ENCODE measurements at places on chromosomes 7 and 10.

DNA sequence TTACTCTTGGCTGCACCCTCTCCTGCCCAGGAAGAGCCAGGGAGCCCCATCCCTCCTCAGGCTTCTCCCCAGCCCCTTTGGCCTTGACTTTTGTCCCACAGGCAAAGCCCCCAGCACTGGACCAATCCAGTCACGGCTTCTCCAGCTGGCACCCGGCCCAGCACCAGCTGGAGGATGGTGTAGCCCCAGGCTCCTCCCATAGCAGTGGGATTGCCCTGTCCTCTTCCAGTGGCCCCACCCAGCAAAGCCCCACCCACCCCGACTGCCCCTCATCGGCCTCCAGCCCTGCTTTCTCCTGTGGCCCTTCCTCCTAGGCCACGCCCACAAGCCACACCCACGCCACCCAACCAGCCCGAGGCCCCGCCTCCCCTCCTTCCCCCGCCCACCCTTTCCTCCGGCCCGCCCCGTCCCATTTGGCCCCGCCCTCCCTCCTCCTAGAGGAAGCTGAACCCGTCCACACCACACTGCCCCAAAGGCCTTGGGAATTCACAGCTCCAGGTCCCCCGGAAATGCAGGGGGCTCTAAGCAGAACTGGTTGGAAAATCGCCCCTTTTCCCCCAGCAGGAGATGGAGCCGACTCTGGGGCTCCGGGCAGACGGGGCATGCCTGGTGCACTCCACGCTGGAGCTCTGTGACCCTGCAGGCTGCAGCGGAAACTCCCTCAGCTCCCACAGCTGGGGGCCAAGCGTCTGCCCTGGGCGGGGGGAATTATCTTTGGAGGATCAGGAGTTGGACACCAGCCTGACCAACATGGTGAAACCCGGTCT is 25.2 kb downstream of the GET4 start:
- DNase-seq, result peak; percentile 84

- no peak for DNase-seq
Observed at GRCh38 chr10:5828725-5829124, 15.5 kb upstream of the GDI2 start.

DNA sequence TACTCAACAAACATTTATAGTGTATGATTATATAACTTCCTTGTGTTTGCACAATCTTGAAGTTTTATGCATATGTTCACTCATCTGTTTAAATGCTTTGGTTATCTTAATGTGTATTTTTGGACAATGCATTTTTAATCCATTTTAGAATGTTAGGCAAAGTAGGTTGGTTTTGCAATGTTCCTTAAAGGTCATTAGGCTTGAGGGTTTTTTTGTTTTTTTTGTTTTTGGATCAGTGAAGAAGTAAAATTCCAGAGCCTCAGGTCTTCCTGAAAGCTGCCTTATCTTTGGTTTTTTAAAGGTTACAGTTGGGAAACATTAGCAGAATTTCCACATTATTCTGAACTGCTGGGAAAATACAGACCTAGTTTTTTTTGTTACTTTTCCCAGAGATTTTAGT is 12.8 kb downstream of the MDFIC start:
- no peak for DNase-seq

- DNase-seq, result no peak
Observed at GRCh38 chr10:50857579-50857978, 27.8 kb downstream of the A1CF start.

- DNase-seq, result peak; percentile 46
Observed at GRCh38 chr10:47261121-47261520, 38.9 kb upstream of the GDF10 start.

DNA sequence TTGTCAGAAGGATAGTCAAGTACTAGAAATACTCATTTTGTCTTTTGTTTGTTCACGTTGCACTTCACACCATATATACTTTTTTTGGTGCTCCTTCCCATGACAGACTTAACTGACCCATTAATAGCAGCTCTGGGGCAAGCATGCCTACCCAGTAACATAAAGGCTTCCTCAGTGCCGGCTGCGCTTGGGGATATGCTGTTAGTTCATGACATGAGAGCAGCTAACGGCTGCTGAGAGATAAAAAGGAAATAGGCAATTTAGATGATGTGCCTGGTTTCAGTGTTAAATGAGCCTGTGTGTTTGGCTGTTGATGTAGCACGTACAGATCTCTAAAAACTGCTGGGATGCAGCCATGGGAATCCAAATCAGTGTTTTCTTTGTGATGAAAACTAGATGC is 86.4 kb downstream of the TAX1BP1 start:
- no peak for DNase-seq

DNA sequence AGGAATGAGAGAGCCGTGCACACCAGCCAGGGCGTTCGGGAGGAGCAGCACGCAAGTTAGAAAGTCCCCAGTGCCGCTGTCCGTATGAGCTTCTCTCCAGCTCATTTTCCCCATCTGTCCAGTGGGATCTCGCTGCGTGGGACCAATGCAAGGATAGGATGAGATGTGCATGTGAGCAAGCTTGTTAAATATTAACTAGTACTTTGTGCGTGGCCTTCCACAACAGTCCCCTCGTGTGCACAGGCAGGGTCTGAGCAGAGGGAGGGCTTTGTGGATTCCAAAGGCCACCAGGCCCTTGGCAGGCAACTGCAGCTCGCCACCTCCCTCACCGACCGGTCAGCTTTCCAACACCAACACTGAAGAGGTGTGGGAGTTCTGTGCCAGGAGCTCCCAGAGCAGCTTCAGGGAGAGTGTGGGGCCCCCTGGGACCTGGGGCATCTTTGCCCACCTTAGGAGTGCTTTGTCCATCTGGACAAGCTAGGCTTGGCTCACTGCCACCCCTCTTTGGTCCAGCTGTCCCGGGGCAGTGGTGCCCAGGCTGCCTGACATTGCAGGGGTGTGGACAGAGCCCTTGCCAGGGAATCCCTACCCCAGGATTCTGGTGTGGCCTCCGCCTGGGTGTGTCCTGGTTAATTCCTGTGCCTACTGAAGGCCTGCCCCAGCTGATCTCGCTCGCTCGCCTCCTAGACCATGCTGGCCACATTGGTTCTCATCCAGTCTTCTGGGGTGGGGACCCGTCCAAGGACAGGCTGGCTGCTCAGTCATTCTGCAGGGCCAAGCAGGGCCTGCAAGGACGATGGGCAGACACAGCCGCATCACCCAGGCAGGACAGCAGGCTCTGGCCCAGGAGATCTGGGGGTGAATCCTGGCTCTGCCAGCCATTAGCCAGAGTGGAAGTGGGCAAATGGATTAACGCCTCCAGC is 5.3 kb downstream of the FAM20C start:
- no peak for DNase-seq
